ENCODE measurements at places on chromosomes 4 and X.

- no peak for DNase-seq
Measured at GRCh38 chrX:15310117-15310516, 5.3 kb downstream of the ASB11 start.

DNA sequence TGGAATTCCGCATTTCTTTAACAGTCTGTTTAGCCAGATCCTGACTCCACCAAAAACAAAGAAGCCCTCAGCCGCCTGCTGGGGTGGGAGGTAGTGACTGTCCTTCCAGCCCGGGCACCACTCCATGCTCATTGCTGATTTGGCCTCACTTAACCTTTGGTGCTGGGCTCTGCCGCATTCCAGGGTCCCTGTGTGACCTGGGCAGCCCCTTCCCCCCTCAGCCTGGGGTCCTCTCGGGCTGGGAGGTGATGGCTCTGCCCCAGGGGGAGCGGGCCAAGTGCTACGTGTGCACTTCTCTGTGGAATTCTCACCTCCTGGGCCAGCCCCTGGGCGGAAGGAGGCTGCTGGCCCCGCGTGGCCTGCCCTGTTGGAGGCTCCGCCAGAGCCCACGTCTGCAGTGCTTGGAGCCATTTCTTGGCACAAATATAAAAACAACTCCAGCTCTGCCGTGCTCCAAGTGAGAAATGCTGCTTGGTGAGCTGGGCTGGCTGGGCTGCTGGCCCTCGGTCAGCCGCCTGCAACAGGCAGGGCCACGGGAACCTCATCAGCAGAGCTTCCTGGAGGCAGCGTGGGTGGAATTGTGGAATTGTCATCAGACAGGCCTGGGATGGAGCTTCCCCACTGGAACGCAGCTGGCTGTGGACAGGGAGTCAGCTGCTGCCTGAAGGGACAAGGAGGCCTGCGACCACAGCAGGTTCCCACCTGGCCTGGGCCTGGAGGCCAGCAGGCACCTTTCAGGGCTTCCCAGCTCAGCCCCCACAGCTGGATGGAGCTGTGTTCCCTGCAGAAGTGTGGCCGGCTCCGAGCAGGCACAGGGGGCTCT lies 66.0 kb downstream of the TRMT44 start:
- DNase-seq, result no peak

- peak; percentile 59 for DNase-seq
Measured at GRCh38 chrX:46376246-46376885, 168.9 kb downstream of the ZNF674 start.

- DNase-seq, result no peak
Measured at GRCh38 chr4:37958932-37959331, 1.3 kb upstream of the PTTG2 start.

GRCh38 chrX:10722851-10723250 lies 102.5 kb upstream of the MID1 start:
- DNase-seq, result peak; percentile 34

DNA sequence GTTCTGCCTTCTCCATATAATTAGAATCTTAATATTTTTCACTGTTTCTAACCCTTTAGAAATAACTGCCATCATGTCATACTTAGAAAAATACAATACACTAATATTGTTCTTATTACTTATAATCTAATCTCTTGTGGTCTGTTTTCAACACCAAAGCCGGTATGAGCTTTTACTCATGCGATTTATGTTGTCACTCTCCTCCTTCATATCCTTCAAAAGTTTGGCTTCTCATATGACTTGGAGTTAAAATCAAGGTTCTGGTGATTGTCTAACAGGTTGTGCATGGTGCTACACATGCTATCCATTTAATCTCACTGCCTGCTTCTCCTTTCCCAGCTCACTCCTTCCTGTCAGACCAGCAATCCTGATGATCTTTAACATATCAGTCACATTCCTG lies 1392.9 kb downstream of the ARAP2 start:
- DNase-seq, result no peak

DNA sequence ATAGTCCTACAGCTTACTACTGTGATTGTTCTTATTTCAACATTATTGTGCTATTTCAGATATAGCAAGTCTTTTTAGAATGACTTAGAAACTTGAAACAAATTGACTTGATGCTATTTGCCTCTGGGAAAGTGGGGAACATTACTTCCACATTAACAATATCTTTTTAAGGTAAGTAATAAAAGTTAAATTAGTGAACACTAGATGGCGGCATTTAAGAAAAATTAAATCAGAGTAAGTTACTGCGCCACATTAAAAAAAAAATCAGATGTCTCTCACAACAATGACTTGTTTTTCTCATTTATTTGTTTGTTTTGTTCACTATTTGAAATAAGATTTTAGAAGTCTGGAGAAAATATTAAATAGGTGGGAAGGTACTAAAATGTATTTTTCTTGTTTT lies 1026.9 kb upstream of the SLIT2 start:
- DNase-seq, result peak; percentile 49

DNA sequence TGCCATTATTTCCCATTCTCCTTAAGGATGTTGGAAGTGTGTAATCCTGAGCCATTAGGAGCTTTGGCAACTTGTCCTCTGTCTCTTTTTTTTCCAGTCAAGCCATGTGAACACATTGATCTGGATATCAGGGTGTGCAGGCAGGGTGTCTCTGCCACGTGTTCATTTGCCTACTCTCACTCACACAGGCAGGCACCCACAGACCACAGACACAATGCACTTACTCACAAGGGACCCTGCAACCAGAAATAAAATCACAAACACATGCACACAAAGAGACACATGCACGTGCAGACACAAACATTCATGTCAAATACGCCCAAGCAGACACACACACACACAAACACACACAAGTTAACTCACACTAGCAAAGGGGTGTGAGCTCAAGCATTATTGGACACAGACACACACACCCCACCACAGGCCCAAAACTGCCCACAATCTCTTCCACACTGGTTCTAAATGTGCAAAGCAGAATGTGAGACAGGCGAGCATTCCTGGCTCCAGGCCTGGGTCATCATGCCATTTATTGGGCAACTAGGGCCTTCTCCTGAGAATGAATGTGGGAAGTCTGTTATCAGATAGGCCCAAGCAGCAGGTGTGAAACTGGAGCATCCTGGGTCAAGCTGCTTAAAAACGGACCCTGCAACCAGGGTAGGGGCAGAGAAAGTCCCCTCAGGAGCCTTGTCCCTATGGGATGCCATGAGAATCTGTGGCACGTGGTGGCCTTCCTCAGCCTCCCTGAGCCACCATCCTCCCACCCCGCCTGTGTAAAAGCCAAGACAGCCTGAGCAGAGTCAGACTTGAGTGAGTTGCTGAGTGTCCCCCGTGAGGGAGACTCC lies 63.4 kb downstream of the NBDY start:
- DNase-seq, result no peak

DNA sequence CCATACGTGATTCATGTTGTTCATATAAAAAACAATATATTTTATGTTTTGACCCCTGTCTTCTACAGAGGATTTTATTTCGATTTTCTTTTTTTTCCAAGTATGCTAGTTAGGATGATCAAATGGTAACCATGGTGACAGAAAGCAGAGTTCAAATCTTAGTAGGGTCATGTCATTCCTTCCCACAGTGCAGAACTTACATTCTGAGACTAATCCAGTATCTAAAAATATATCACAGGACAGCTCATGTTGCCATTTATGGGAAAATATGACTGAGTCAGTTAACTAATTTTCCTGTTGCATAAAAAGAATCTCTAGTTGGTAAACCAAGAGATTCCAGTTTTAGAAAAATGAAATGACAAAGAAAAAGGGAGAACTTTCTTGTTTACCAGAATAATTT lies 209.5 kb downstream of the PARM1 start:
- no peak for DNase-seq

GRCh38 chr4:24382381-24382780 lies 202.0 kb downstream of the DHX15 start:
- DNase-seq, result peak; percentile 75

DNA sequence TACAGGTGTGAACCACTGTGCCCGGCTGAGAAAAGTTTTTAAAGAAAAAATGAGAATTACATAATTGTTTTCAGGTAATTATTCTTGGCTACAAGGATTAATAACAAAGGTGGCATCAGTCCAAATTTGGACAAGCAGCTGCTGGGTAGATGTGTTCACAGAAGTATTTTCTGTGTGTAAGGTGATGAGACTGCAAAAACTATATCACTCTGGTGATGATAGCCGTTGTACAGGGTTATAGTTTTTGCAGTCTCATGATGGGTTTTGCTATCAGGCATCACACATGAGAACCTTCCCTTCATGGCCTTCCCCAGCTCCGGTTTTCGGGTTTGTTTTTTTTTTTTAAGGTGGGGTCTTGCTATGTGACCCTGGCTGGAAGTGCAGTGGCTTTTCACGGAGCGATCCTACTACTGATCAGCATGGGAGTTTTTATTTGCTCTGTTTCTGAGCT lies 5.1 kb upstream of the SLC10A3 start:
- DNase-seq, result no peak

GRCh38 chr4:138627096-138627495 lies 384.9 kb upstream of the SLC7A11 start:
- DNase-seq, result no peak

- DNase-seq, result no peak
Measured at GRCh38 chr4:183306811-183307210, 13.3 kb downstream of the CLDN22 start.

- no peak for DNase-seq
Measured at GRCh38 chr4:55075823-55076716, 49.3 kb downstream of the KDR start.

DNA sequence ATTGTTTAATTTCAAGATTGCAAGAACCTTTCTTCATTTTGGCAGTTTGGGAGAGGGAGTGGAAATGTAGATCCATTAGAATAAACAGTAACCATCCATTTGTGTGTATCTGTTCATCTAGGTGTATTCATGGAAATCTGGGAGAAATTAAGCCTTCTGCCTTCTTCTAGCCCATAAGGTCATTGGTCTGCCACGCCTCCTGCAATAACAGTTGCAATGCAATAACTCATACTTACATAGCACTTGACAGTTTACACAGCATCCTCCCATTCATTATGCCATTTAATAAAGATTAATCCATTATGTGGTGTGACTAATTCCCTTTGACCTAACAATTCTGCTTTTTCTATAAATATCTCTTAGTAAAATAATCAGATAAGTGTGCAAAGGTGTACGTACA lies 42.6 kb downstream of the SHROOM4 start:
- no peak for DNase-seq

GRCh38 chrX:1646009-1646408 lies 31.1 kb downstream of the ASMT start:
- no peak for DNase-seq

DNA sequence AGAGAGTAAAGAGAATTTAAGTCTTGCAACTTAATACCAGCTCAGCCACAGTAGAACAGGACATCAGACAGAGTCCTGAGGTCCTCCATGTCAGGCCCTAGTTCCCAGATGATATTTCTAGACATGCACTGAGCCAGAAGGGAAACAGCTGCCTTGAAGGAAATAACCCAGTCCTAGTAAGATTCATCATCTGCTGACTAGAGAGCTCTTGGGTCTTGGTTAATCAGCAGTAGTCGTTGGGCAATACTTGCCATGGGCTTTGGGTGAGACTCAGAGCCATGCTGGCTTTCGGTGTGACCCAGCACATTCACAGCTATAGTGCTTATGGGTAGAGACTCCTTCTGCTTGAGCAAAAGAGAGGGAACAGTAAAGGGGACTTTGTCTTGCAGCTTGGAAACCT lies 379.1 kb downstream of the AR start:
- no peak for DNase-seq

DNA sequence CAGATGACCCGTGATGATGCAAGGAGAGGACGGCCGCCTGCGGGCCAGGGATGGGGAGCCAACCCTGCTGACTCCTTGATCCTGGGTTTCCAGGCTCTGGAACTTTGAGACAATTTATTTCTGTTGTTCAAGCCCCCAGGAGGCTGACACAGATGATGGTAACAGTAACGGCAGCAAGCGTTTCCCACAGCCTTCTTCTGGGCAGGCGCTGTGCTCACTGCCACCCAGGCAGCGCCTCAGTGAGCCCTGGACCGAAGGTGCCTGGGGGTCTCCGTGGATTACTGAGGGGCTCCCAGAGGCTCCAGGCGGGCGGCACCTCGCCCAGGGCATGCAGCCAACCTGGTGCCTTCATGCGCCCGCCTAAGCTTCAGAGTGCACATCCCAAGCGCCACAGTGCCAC lies 103.9 kb upstream of the AFAP1 start:
- DNase-seq, result no peak

GRCh38 chrX:107482046-107482445 lies 32.6 kb downstream of the FRMPD3 start:
- no peak for DNase-seq

GRCh38 chrX:153799326-153799725 lies 4.9 kb downstream of the SSR4 start:
- no peak for DNase-seq

DNA sequence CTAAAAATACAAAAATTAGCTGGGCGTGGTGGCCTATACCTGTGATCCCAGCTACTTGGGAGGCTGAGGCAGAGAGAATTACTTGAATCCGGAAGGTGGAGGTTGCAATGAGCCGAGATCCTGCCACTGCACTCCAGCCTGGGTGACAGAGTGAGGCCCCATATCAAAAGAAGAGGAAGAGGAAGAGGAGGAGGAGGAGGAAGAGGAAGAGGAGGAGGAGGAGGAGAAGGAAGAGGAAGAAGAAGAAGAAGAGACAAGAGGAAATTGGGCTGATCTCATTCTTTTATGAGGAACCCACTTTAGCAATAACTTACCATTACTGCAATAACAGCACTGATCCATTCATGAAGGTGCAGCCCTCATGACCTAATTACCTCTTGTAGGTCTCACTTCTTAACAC lies 138.9 kb upstream of the GIMD1 start:
- no peak for DNase-seq

- no peak for DNase-seq
Measured at GRCh38 chr4:109368661-109369060, 65.0 kb upstream of the SEC24B start.

- DNase-seq, result no peak
Measured at GRCh38 chrX:53681661-53682060, 4.9 kb downstream of the HUWE1 start.

DNA sequence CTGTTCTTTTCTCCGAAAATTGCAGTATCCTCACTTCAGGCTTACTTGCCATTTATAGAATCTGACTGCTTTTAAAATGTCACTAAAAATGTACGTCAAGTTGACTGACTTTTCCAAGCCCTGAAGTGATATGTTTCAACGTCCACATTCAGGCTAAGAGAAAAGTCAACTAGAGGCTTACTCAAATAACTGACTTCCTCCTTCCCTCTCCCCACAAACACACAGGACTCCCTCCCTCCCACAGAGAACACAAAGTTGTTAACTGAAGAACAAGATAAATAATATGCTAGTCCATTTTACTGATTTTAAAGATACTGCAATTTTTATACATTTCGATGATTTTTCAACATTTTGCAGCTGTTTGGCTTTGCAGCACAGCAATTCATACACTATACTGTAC lies 13.8 kb upstream of the CDKL2 start:
- no peak for DNase-seq

- peak; percentile 22 for DNase-seq
Measured at GRCh38 chrX:54181202-54181953, 1.7 kb downstream of the FAM120C start.
